Inflammatory macrophage (primary cell): ENCODE measurements at places on chromosomes 4 and X.

DNA sequence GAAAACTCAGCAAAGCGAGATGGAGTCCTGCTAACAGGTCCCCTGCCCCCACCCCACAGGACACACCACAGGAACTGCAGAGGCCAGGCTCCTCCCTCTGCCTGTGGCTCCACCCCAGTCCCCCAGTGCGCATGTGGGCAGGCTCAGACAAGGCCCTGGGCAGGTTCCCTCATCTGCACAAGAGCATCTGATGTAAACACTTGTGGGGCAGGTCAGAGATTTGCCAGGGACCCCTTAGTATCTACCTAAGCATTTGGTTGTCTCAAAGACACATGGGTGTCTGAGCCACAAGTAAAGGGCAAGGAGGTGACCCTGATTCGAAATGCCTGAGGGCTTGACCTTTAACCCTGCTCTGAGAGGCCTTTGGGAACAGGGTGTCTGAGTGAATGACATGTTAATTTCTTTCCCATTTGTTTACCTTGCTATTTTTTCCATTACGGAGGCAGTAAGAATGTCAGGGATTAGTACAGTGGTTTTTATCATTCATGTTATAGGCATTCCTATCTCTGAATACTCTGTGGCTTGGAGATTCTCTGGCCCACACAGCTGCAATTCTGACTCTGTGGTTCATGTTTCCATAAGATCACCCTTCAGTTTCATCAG is 85.3 kb downstream of the ZNF518B start:
- DNase-seq: no peak

DNA sequence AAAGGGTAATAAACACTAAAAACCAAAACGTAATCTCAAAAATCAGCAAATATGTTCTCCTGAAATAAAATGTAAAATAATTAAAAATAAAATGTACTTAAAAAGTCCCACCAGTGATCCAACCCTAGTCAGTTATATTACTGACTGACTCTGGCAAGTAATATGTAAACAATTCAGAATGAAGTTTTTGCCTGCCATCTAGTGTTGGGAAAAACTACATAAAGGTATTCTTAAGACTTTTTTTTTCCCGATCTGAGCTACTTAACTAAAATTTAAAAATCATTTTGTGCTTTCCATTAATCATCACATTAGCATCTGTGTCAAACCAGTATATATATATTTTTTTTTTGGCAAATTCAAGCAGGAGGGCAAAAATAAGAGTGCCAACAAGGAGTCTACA is 24.0 kb downstream of the RCHY1 start:
- DNase-seq: no peak

DNA sequence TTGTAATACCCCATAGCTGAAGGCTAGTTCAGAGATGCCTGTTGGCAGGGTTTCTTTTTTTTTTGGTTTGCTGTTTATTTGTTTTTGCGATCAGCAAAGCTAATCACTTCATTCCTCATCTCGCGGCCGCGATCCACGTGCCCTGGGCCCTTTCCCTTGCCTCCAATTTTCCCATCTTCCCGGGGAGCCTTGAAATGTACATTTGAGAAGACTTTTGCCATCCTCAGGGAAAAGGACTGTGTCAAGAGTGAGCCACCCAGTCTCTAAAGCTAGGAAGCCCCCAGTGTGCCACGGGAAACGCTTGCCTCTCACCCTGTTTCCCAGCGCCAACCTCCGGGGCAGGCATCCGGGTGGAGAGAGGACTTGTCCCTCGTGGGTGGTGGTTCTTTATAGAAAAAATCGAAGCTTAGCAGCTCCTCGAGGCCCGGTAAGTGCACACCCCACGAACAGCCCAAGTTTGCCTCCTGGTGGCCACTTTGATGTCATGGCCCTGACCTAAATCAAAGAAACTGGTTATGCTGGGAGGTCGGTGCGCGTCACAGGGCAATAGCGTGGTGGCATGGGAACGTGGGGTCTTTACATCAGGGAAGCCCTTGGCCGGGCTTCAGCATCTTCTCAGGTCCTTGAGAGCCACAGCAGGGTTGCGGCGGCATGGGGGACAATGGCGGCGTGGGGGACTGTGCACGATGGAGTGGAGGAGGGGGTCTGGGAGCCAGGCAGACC is 42.0 kb downstream of the MAP7D3 start:
- peak; percentile 15 for DNase-seq

DNA sequence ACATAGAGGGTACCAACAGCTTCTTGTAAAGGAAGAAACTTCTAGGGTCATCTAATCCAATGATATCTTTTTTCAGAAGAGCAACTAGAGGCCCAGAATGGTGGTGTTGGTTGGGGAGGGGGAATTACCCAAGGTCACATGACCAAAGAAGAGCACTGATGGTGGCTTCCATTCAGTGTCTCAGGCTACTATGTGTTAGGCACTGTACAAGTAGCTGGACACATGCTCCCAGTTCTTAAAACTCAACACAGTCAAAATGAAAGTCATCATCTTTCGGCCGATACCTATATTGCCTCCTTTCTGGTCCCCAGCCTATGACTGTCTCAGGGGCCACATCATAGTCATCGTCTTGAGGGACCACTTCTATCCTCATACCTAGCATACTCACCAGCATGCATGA is 88.1 kb downstream of the ARHGAP6 start:
- no peak for DNase-seq

GRCh38 chr4:138297743-138298405 is 55.7 kb upstream of the SLC7A11 start:
- no peak for DNase-seq

DNA sequence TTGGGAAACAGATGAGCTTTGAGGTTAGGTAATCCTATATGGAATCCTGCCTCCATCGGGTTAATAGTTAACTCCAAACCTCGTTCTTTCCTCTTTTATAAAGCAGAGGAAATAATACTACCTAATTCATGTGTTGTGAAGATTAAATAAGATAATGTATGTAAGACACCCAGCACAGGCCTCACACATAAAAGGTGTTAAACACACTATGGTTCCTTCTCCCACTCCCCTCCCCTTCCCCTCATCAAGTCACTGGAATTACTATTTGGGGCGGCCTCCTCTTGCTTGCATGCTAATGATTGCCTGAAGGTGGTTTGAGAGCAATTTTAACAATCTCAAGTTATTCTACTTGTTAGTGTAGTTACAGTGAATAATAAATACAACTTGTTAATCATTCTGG is 404.4 kb upstream of the RASGEF1B start:
- DNase-seq: no peak

- DNase-seq: no peak
Measured at GRCh38 chr4:124070688-124071484, 641.6 kb downstream of the ANKRD50 start.

GRCh38 chrX:38992441-38993096 is 191.3 kb downstream of the MID1IP1 start:
- no peak for DNase-seq

DNA sequence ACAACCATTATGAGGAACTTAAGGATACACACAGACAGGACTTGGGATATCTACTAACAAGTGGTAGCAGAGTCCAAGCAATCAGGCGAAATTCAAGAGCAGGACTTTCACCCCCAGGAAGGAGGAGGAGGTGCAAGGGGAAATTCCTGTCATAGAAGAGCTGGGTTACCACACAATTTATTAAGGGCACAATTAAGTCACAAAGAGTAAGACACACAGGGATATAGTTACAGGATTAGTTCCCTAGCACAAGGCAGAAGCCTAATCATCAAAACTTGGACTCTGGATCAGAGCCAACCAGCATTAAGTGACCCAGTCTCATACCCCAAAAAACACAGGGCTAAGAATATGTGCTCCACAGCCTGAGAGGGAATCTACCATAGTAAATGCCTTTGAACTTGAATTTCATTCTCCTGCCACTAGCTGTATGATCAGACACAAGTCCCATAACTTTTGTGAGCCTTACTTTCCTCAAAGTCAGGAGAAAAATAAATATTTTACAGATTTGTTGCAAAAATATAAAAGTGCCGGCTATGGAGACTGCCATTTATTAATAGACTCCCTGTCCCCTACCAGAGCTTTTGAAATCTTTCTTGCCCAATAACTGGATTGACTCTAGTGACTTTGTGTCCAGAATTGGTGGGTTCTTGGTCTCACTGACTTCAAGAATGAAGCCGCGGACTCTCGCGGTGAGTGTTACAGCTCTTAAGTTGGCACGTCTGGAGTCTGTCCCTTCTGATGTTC is 87.0 kb downstream of the SYNPO2 start:
- no peak for DNase-seq

DNA sequence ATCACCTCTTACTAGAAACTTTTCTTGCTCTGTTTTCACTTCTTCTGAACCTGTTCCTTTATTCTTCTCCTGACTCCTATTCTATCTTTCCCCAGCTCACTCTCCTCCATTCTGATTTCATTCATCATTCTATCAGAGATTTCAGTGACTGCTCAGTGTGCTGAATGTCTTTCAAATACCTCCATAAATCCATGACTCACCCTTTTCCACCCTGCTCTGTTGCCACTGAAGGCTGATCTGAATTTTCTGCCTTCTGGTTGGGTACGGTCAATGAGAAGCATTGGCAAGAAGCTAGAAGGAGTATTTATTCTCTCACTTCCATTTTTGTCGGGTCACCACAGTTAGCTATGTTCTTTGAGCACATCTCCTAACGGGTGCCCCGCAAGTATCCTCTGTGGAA is 265.9 kb downstream of the CBLL2 start:
- no peak for DNase-seq

DNA sequence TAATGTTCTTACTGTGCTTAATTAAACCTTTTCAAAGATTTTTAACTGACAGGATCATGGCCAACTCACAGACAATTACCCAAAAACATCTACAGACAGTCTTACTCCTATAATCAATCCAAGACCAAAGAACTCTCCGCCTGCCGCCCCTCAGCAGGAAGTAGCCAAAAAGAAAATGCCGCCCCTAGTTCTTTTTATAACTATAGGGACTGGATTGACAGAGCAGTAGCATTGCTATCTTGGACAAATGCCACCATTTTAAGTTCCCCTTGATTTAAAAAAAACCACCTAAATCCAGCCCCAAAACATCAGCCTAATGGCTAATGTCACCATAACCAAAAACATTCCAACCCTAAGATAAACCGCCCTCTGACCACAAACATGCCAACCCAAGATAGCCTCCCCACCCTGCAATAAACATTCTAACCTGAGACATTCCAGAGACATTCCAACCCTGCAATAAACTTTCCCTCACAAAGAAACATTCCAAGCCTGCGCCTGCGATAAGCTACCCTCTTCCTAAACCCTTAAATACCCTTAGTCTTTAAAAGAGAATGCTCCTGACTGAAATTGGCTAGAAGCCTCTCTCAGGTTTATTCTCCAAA is 77.0 kb downstream of the COQ2 start:
- DNase-seq: no peak

- DNase-seq: no peak
Measured at GRCh38 chrX:84748965-84749656, 246.9 kb upstream of the HDX start.

- no peak for DNase-seq
Measured at GRCh38 chrX:121106484-121107235, 59.2 kb downstream of the GLUD2 start.

DNA sequence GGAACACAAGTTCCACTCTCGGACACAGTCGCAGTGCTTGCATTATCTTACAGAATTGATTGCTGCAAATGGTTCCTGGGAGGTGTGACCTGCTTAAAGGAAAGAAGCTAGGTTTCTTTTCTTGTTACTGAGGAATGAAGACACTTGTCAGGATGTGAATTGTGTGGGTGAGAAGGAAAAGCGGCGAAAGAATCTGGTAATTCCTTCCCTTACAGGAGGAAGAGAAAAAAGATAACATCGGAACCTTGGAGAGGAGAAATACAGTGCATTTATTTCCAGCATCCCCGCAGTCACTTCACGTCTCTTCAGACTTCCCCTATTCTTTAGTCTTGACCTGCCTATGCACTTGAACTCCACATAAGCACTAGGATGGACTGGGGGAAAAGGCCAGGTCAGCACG is 389 bp upstream of the CCSER1 start:
- DNase-seq: no peak

DNA sequence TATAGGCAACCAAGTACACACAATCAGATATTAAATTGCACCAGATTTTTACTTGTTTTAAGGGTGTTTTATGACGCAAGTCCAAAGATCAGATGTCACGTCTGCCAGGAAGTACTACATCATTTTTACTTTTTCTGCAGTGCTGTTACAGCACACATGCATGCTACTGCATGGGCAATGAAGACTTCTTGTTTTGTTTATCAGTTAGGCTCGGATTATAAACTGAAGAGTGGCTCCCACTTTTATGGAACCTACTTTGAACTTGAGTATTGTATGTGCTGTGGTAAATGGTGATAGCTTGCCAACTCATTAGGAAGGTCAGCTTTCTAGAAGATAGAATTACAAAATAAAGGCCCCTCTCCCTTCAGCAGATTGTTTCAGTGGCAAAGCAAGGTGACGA is 131.6 kb downstream of the CEP135 start:
- no peak for DNase-seq

DNA sequence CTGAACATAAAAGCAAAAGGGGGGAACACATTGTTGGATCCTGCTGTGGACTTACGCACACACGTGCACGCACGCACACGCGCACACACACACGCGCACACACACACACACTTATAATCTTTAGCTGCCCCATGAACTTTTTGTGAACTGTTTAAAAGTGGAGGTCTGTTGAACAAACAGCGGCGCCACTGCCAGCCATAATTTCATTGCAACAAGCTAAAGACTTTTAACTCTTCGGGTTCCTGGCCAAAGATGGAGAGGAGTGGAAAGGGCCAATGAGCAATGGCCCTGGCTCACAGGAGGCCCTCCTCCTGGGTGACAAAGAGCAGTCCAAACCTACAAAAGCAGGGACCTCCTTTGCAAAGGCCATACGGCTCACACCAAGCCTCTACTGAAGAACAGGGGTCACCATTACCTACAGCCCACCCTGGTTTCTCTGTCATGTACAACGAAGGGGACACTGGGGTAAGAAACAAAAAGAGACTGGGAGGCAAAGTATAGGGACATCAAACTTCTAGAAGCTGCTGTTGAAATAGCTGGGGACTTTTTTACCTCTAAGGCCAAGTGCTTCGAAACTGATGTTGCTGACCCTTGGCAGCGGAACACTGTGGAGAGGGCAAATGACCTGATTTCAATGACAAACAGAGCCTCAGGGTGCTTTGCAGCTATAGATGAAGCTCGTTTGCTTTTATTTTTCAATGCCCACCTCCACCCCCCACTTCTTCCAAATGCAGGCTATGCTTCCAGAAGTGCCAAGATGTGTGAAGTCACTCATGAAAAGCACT is 16.7 kb downstream of the BCOR start:
- no peak for DNase-seq

DNA sequence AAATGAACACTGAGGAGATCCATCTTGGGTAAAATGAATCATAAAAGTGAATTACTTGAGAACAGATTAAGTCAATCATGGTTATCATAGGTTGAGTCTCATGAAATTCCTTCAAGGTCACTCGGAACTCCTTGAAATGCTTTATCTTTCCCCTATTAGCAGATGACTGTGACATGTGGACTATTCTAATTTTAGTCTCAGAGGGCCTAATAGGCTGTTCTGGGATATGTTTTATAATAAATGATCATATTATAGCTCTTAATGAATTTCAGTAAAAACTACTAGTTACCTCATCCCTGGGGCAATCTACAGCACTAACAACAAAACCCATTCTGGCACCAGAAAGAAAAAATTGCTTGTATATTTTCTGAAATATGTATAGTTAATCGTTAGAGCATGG is 44.7 kb downstream of the SPATA4 start:
- DNase-seq: no peak
